Kidney (tissue), 22 donors: ENCODE measurements at places on chromosomes 4 and X. TPM values are rescaled to one million over a fixed set of nuclear protein-coding genes. Genes with fewer than 3 reads are reported as not detected.
A peak's percentile ranks its signal among the peaks of the same experiment; 100 is the strongest.

Gene GAGE12H
- total RNA-seq = not detected

Gene SSX2B
- total RNA-seq = not detected

DNA sequence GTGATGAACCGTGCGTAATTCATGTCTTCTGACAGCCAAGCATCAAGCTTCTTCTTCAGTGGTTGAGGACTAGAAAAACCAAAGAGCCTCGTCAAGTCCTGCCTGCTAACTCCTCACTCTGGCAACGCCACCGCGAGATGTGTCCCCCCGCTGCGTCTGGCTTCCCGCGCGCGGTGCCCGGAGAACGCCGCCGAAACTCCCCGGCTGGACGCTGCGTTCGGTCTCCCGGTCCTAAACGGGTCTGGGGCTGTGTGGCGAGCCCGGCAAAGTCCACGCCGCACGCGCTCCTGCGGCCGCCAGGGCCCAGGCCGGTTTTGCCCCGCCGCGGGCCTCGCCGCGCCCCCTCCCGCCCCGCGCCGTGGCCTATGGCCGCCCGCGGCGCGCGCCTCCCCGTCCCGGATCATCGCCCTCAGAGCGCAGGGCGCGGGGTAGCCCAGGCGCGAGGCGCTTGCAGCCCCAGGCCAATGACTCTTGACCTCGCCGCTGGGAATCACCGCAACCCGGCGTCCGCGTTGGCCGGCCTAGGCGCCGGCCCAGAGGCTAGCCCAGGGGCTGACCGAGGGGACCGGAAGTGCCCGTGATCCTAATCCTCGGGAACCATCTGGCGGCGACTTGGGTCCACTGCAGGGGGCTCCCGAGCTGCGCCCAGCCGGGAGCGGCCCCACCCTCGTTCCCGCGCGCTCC is at the start of gene AADAT:
Gene AADAT (minus strand): TSS at position 289 of the 684 bp plus-strand sequence. CDS start 266 bp downstream, at position 23.
- H3K27ac ChIP-seq = no peak within 1 kb of the TSS
- no peaks in the 10 kb centered on the region for H3K36me3 ChIP-seq
- DNase-seq = peak; percentile 93
- H3K27me3 ChIP-seq = no peaks in the 10 kb centered on the region
- peaks cover 7% of the 10 kb centered on the region for H3K4me1 ChIP-seq

DNA sequence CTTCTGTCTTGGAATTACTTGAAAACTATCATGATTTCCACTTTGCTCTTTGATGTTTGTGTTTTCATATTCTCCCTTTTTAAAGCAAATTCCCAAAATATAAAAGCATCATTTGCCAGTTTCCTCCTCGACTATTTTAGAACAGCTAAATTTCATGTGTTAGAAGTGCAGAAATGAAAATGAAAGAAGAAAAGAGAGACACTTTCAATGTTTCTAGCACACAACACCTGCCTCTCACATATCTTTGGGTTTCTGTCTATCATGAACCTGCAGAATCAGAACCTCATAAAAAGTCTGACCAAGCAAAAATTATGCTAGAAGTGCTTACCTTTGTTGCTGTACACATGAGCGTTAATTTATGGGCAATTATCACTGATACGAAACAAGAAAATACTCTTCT is 1.9 kb upstream of the NEUROG2 start:
- no peaks in the 10 kb centered on the region for H3K4me1 ChIP-seq
- H3K27ac ChIP-seq = no peak overlapping the region
- H3K36me3 ChIP-seq = no peaks in the 10 kb centered on the region
